Stimulated activated naive CD8-positive, alpha-beta T cell treated with anti-CD3 and anti-CD28 coated beads, Interleukin-15, amount 100 ng/mL, for 72 hours (primary cell): ENCODE measurements at places on chromosomes 1 and 21.

- DNase-seq = no peak
Observed at GRCh38 chr1:97636941-97637340, 283.9 kb downstream of the DPYD start.

- DNase-seq = no peak
Observed at GRCh38 chr1:111241797-111242196, 14.3 kb downstream of the CHI3L2 start.

- DNase-seq = no peak
Observed at GRCh38 chr1:160460214-160460642, 59.9 kb downstream of the VANGL2 start.

DNA sequence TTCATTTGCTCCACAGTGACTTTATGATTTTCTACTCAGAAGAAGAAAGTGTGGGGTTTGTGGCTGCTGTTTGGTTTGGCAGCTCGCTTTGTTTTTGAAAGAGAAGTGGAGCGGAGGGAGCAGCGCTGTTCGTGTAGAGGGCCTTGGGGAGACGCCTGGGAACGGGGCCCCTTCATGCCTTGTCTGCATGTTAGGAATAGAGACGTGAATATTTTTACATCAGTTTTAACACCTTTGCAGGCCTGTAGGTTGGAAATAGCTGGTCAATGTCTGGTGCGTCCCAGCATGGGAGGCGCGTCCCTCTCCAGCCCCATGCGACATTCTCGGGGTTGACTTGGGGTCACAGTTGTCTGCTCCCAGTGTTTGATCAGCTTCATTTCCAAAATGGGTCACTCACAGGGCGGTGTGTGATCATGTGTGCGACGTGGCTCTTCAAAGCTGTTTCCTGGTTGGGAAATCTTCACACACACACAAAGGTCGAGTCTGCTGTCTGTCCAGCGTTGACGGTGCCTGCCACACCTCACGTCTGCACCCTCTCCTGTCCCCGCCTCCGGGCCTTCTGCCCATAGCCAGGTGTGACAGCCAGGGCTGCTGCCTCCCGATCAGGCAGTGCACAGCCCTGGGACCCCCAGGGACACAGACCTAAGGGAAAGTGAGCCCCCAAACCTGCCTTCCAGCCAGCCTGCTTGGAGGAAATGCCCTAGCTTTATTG lies 149.2 kb downstream of the PSMG1 start:
- no peak for DNase-seq

DNA sequence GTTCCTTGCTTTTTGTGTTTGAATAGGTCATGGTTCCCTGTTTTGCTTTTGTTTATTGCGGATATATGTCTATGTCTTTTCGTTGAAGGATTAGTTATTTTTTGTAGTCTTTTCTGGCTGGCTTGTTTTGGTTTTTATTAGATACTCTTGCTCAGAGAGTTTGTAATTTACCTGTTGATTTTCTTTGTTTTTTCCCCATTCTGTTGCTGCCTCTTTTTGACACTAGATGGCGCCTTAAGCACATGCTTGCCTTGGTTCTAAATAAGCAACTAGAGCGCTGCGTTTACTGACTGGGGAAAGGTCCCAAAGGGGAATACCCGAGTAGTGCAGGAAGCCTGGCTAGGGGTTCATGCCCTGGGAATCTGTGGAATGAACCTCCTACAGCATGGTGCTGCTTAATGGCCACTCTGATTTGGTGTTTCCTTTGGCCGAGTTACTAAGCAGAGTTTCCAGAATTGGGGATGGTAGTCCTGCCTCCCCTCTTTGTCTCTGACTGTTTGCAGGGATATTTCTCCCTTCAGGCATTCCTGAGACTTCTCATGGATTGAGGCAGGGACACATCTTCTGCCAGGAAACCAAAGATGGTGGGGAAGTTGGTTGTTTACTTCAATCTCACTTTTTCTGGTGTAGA lies 143.2 kb downstream of the PTPRU start:
- DNase-seq = peak; percentile 21
